ENCODE measurements at places on chromosomes 2 and 18. TPM values are rescaled to one million over a fixed set of nuclear protein-coding genes. Genes with fewer than 3 reads are reported as not detected.
A peak's percentile ranks its signal among the peaks of the same experiment; 100 is the strongest.

The ABCG5 gene
- polyA plus RNA-seq, result 0.52 TPM

DNA sequence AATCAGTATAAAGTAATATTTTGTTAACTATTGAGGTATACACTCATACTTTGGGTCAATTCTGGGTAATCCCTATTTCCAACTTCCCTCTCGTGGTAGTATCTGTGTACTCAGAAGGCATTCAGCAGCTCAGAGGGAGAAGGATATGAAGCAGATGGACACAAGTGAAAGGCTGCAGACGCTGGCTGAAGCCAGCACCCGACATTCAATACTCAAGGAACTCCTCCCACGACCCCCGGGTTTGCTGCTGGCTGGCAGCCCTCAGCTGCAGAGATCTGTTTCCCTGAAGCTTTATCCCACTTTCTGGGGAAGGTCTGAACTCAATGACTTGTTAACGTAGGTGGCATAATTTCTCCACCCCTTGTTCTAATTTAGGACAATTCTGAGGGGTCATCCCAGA, 847.3 kb upstream of the SOX11 start:
- no peak for DNase-seq

GRCh38 chr2:45330637-45331409, 280.2 kb downstream of the SRBD1 start:
- DNase-seq, result no peak

DNA sequence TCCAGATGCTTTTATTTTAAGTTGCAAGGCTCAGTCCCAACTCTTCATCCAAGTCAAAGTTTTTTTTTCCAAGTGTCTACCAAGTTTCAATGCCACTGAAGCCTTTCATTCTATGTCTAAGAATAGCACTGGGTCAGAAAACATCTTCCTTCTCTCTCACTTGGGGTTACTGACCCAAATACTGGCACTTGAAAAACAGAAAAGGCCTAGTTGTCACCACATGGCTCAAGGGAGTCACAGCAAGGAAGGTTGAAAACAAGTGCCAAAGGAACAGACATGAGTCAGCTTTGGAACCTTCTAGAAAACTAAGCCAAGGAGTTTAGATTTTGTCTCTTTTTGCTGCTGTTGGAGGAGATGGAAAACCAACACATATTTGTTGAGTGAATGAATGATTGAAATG, 146.5 kb downstream of the COPS8 start:
- DNase-seq, result no peak

DNA sequence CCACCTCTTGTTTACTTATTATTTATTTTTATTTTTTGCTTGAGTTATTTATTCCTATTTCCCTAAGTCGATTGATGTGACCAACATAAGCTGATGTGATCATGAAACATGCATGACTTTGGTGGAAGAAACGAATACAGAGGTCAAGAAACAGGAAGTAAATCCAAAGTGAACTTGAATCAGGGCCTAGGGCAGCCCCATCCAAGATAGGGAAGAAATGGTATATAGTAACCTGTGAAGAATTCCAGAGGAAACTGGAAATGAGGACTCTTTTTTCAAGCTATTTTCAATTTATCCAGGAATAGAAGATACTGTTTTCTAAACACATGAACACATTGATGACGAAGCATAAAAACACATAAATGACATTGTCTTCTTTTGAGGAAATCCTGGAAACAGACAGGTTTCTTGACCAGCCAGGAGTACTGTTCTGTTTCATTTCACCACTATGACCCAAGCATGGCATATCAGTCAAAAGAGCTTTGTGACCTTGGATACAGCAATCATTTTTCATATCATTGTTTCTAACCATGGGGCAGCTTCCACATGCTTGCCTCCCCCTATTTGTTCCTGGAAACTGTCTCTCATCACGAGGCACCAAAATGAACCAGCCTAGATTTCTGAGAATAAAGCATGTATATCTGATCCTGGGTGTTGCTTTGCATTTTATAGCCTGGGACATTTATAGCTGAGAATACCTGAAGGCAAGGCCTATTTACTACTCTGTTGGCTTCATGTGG, 9.1 kb upstream of the LCLAT1 start:
- DNase-seq, result no peak

The FTCDNL1 gene
- polyA plus RNA-seq, result 0.35 TPM

The SPATA3 gene
- polyA plus RNA-seq, result not detected

The CIB4 gene
- 1.8 TPM for polyA plus RNA-seq

DNA sequence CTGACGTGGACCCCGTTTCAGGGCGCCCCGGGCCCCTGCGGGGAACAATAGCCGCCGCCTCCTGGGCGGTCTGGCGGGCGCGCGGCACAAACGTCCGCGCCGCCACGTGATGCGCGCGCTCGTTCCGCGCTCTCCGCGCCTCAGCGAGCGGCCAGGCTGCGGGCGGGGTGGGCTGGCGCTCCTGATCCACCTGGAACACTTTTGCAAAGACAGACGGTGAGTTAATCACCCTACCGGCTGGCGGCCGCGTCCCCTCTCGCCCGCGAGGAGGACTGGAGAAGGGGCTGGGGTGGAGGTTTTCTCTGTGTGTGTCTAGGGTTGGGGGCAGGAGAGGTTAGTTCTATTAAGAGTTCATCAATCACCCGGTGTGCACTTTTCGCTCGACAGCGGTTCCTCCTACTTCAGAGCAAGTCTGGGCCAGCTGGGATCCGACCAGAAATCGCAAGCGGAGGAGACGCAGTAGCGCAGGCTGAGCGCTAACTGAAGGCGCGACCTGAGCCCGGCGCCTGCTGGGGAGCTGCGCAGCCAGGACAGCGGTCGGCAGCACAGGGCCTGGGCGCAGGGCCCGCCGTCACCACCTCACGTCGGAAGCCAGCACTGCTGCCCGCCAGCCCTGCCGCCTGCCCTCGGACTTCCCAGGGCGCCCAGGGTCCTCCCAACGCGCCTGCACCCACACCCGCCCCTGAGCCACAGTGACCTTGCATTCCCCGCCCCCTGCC, 10.3 kb upstream of the HOXD1 start:
- DNase-seq, result no peak

GRCh38 chr2:191065785-191066184, 51.8 kb upstream of the STAT1 start:
- no peak for DNase-seq

The ARHGAP25 gene
- polyA plus RNA-seq, result 10.2 TPM

- no peak for DNase-seq
Measured at GRCh38 chr18:26703170-26703930, 155.0 kb upstream of the KCTD1 start.

DNA sequence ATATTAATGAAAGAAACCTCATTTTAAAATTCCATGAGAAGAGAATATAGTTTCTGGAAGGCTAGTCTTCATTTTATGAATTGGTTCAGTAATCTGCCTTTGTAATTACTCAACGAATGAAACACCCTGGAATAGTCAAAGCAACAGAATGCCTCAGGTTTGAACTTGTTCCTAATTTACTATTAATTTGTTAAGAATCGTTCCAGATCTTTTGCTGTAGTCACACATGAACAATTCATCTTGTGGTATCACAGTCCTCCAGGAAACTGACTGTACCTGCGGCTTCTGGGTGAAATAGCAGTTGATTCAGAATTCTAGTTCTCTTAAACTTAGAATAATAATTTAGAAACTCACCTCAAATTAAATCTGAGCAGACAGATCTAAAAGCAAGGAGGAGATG, 282.7 kb upstream of the MAP2 start:
- DNase-seq, result no peak

- DNase-seq, result no peak
Measured at GRCh38 chr18:72692086-72692485, 147.9 kb upstream of the CBLN2 start.

GRCh38 chr18:77092104-77093066, 40.2 kb downstream of the MBP start:
- DNase-seq, result no peak

DNA sequence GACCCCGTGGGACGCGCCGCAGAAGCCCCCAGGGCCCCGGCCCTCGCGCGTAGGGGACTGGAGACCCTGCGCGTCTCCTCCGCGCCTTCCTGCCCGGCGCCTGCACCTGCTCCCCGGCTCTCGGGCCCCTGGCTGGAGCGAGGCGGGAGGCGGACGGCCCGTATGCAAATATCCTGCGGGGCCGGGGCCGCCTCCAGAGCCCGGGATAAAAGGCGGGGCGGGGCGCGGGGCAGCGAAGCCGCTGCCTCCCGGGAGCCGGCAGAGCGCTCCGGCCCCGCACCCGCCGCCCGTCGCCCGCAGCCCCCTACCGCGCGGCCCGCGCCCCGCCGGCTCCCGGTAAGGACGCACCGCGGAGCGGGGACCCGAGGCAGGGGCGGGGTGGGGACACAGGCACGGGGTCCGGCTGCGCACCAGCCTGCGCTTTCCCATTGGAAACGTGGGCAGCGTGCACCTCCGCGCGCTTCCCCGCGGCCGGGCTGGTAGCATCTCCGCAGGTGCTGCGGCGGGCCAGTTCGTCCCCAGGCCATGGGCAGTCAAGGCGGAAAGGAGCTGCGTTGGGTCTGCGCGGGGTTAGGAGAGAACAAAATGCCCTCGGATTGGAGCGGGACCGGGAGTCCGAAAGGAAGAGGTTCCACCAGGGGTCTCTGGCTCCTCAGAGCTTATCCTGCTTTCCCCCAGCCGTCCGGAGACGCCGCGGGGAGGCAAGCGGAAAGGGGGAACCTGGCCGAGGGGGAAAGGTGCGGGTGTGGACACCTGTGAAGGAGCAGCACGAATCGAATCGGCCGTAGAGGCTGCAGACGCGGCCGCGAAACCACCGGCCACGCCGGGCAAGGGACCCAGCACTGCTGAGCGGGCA, at the start of gene ATP6V1C2:
Gene ATP6V1C2, plus strand, starts transcription at position 235 of the 856 bp plus-strand sequence. CDS start 1,220 bp downstream, outside the sequence.
- DNase-seq, result peak; percentile 44

- no peak for DNase-seq
Measured at GRCh38 chr2:239230318-239231052, 170.3 kb downstream of the HDAC4 start.

The L3MBTL4 gene
- 6.7 TPM for polyA plus RNA-seq

DNA sequence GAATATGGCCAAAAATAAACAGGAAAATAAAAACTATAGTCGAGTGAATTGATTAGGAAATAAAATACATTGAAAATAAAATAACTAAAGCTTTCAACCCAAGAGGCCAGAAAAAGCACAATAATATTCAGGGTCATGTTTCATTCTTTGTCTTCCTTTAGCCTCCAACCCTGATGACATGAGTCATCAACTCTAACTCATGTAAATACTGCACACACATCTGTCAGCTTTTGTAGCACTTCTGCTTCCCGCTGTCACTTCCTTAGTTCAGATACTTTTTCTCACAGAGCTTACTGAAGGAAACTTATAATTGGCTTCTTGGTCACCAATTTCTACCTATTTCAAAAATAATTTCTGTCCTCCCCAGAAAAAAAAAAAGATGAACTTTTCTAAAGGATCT, 112.8 kb downstream of the UPP2 start:
- DNase-seq, result no peak

DNA sequence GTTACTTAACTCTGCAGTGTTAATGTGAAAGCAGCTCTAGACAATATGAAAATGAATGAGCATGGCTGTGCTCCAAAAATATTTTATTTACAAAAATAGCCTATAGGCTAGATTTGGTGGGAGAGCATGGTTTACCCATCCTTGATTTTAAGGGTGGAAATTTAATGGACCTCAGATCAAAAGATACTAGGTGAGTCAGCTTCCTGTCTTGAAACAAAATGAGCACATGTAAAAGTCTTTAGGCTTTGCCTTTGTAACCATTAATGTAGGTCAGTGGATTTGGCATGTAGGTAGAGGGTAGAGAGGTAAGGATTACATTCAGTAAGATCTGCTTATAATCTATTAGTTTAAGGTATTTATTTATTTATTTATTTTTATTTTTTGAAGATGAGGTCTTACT, 72.7 kb downstream of the GREB1L start:
- DNase-seq, result no peak

DNA sequence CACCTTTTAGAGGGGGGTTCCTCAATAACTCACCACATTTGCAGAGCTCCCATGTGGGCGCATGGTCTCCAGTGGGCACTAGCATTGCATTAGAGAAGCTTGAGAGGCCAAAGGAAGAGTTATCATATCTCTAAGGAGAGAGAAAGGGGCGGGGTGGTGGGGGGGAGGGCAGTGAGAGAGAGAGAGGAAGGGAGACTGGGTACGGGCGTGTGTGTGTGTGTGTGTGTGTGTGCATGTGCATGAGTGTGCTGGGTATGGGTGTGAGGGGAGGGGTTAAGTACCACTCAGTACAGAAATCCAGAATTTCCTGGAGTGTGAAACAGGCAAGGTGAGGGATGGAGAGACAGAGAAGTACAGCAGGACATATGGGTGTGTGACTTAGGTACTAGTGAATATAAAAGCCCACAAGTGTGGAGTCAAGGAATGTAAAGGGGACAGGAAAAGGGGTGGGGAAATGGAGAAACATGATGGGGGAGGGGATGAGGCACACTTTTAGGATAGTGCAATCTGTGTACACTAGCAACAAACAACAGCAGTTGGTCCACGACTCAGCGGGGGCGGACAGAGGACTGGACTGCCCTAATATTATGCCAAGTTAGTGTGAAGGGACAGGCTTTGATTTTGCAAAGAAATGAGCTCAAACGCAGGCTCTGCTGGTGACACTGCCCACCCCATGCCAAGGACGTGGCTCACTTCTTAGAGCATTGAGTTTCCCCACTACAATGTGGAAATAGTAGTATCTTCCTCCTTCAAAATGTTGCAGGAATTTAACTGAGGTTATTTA, 91.3 kb downstream of the SPRED2 start:
- DNase-seq, result no peak

GRCh38 chr18:46372670-46373069, 268.5 kb downstream of the HAUS1 start:
- no peak for DNase-seq

- no peak for DNase-seq
Measured at GRCh38 chr2:230619491-230619890, 93.2 kb upstream of the CAB39 start.

GRCh38 chr2:172888714-172889669, 153.3 kb downstream of the RAPGEF4 start:
- DNase-seq, result no peak

The DTNB gene
- polyA plus RNA-seq, result 32.5 TPM

GRCh38 chr2:36266536-36267121, 88.9 kb upstream of the CRIM1 start:
- no peak for DNase-seq

GRCh38 chr18:66209656-66210055, 394.2 kb downstream of the CDH19 start:
- DNase-seq, result no peak

- DNase-seq, result no peak
Measured at GRCh38 chr2:214529021-214529420, 118.2 kb downstream of the VWC2L start.

DNA sequence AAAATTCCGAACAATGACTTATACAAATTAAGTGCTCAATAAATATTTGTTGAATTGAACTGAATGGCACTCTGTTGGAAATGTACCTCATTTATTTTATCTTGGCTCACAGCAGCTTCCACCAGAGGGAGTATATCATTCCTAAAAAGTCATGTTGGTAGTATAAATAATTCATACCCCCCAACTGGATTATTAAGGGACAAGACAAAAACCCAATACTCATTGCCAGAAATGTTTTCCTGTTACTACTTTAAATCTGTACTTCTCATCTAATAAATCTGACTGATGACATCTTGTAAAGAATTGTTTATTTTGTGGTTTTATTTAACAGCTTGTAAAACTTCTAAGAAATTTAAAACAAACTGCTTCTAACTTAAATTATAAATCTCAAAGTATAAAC, 163.9 kb downstream of the CDH2 start:
- DNase-seq, result no peak

The GRHL1 gene
- 7.3 TPM for polyA plus RNA-seq

The CEP76 gene
- 9.5 TPM for polyA plus RNA-seq
